ENCODE measurements at places on chromosomes 3 and 15. TPM values are rescaled to one million over a fixed set of nuclear protein-coding genes. Genes with fewer than 3 reads are reported as not detected.

GATA2 gene
- total RNA-seq, result 5.5 TPM

PATL2 gene
- 0.33 TPM for total RNA-seq

MYLK gene
- 16.6 TPM for total RNA-seq

ALDH1A3 gene
- total RNA-seq, result 24.7 TPM

PLEKHO2 gene
- 6.1 TPM for total RNA-seq

BCL2A1 gene
- total RNA-seq, result 17.4 TPM

SATB1 gene
- total RNA-seq, result 0.09 TPM

VGLL3 gene
- total RNA-seq, result 8.5 TPM

LIPC gene
- total RNA-seq, result 0.16 TPM

ARRDC4 gene
- 0.31 TPM for total RNA-seq

POTEB3 gene
- not detected for total RNA-seq

HRG gene
- not detected for total RNA-seq

SCG3 gene
- total RNA-seq, result 0.20 TPM

TOPBP1 gene
- 27.7 TPM for total RNA-seq

FBXO40 gene
- total RNA-seq, result not detected

PLSCR2 gene
- total RNA-seq, result not detected

CPNE9 gene
- 0.08 TPM for total RNA-seq

SCAANT1 gene
- not detected for total RNA-seq

FSTL1 gene
- total RNA-seq, result 103 TPM

ZMYND10 gene
- 1.2 TPM for total RNA-seq

GNAT1 gene
- 0.09 TPM for total RNA-seq

CD200R1 gene
- 0.06 TPM for total RNA-seq

TJP1 gene
- total RNA-seq, result 78.7 TPM

WDR72 gene
- total RNA-seq, result 7.6 TPM

STRIT1 gene
- total RNA-seq, result not detected

RTP1 gene
- not detected for total RNA-seq

TMEM42 gene
- 8.8 TPM for total RNA-seq

RASGRP1 gene
- 0.37 TPM for total RNA-seq

CLEC3B gene
- total RNA-seq, result not detected

ZCWPW2 gene
- not detected for total RNA-seq

SERPINI2 gene
- not detected for total RNA-seq

CHRD gene
- 0.12 TPM for total RNA-seq

ZDHHC23 gene
- 4.3 TPM for total RNA-seq

GPR62 gene
- total RNA-seq, result not detected

BFSP2 gene
- total RNA-seq, result not detected

Measured in A549 treated with DMSO at 1 μM for 4 hours (cell line).